ENCODE measurements at places on chromosomes 5 and 9. TPM values are rescaled to one million over a fixed set of nuclear protein-coding genes. Genes with fewer than 3 reads are reported as not detected.

The HK3 gene
- total RNA-seq, result 2.7 TPM

GRCh38 chr5:15904899-15905830, 274.4 kb downstream of the MARCHF11 start:
- H3K4me1 ChIP-seq, result no peaks in the 10 kb centered on the region
- DNase-seq, result no peak
- H3K27ac ChIP-seq, result peak overlapping the region; percentile 5
- no peaks in the 10 kb centered on the region for H3K27me3 ChIP-seq
- H3K4me3 ChIP-seq, result no peak overlapping the region

DNA sequence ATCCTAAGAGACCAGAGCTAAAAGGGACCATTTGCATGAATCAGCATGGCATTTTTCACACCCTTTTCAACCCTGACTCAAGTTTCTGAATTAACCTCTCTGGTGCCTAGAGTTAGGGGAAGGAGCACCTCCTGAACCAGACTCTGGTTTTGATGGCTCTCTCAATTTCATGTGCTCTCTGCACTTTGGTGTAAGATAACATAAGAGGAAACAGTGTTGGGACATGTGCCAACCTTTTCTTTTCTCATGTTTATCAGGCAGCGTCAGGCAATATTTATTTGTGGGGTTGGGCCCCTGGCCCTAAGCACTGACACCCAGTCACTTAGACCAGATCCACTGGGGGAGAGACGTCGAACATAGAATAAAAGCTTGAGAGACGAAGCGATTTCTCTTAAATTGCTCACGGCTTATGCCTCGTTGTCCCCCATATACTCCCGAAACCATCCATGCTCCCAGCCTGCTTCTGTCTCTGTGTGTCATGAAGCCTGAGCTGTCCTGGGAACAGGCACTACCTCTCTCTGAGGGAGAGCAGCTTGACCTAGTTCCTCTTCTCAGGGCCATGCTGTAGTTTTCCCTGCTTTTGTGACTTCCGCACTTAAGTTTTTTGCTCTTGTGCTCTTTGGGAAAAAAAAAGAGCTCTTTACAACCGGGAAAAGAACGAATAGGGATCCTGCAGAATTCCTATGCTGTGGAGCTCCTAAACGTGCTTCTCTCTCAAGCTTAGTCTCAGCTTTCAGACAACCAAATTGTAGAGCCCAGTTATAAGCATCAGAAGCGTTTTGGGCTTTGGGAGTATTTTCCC, 195.7 kb downstream of the NR3C1 start:
- H3K27me3 ChIP-seq, result no peaks in the 10 kb centered on the region
- no peak for DNase-seq
- no peaks in the 10 kb centered on the region for H3K4me1 ChIP-seq
- H3K36me3 ChIP-seq, result no peaks in the 10 kb centered on the region
- no peak overlapping the region for H3K27ac ChIP-seq

The ISL1 gene
- total RNA-seq, result not detected

- H3K27ac ChIP-seq, result peak overlapping the region; percentile 74
- no peaks in the 10 kb centered on the region for H3K4me1 ChIP-seq
- H3K27me3 ChIP-seq, result no peaks in the 10 kb centered on the region
- no peaks in the 10 kb centered on the region for H3K36me3 ChIP-seq
- no peak overlapping the region for H3K4me3 ChIP-seq
- no peak for DNase-seq
Measured at GRCh38 chr9:14881006-14881405, 29.2 kb downstream of the FREM1 start.

DNA sequence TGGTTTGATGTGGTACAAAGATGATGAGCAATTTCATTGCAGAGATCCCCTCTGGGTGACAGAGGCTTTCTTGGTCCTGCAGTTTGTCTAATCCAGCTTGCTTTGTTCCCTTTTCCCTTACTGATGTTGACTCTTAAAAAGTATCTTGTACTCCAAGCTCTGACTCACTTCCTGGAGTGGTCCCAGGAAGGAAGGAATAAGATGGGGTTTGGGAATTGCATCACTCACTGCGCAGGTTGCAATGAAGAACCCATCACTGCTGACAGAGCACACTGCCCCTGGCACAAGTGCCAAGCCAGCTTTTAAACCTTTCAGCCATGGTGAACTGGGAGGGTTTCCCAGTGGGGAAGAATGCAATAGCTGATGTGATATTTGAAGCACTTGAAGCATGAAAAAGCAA, 662.2 kb upstream of the CTNND2 start:
- no peaks in the 10 kb centered on the region for H3K27me3 ChIP-seq
- H3K4me1 ChIP-seq, result no peaks in the 10 kb centered on the region
- H3K27ac ChIP-seq, result no peak overlapping the region
- H3K4me3 ChIP-seq, result no peak overlapping the region
- DNase-seq, result no peak
- no peaks in the 10 kb centered on the region for H3K36me3 ChIP-seq

The TEX48 gene
- not detected for total RNA-seq

- H3K4me1 ChIP-seq, result peaks cover 8% of the 10 kb centered on the region
- H3K36me3 ChIP-seq, result no peaks in the 10 kb centered on the region
- DNase-seq, result no peak
- H3K4me3 ChIP-seq, result no peak overlapping the region
Measured at GRCh38 chr9:37290940-37291485, 131.5 kb upstream of the GRHPR start.

The SPINK4 gene
- 639 TPM for total RNA-seq

The NDFIP1 gene
- total RNA-seq, result 82.4 TPM

The IFNA21 gene
- total RNA-seq, result not detected

GRCh38 chr9:115278326-115279035, 160.5 kb upstream of the TNC start:
- no peak overlapping the region for H3K4me3 ChIP-seq
- H3K36me3 ChIP-seq, result no peaks in the 10 kb centered on the region
- DNase-seq, result no peak
- no peak overlapping the region for H3K27ac ChIP-seq

DNA sequence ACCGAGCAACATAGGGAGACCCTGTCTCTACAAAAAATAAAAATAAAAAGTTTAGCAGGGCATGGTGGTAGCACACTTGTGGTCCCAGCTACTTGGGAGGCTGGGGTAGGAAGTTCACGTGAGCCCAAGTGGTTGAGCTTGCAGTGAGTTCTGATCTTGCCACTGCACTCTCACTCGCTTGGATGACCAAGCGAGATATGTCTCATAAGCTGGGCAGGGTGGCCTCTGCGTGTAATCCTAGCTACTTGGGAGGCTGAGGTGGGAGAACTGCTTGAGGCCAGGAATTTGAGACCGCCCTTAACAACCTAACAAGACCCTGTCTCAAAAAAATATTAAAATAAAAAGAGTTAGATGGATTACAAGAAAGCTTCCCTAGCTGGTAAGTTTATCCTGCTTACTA, 32.5 kb downstream of the RASA1 start:
- no peak overlapping the region for H3K4me3 ChIP-seq
- no peak for DNase-seq
- H3K27me3 ChIP-seq, result no peaks in the 10 kb centered on the region
- no peak overlapping the region for H3K27ac ChIP-seq
- H3K4me1 ChIP-seq, result no peaks in the 10 kb centered on the region

Measured in Peyer's patch (tissue), 4 donors.